Left cardiac atrium (tissue), 4 donors: ENCODE measurements at places on chromosomes 6 and 20. TPM values are rescaled to one million over a fixed set of nuclear protein-coding genes. Genes with fewer than 3 reads are reported as not detected.

GRCh38 chr6:105810105-105810921, 275.8 kb upstream of the PRDM1 start:
- DNase-seq = peak; percentile 34

DNA sequence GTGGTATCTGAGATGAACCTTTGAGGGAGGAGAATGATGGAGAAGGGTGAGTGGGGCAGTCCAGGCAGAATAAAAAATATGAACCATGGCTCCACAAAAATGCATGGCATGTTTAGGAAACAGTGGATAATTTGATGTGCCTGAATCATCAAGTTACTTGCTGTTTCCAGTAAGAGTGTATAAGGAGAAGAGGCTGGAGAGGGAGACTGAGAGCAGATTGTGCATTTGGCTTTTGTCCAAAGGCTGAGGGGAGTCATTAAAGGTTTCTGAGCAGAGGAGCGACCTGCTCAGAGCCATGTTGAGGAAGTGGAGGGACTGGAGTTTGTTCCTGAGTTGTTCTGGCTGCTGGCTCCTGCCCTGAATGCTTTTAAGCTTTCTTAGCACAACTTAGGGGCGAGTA, 6.1 kb downstream of the MMP24 start:
- DNase-seq = no peak

- DNase-seq = no peak
Measured at GRCh38 chr20:1870792-1871550, 24.2 kb upstream of the SIRPA start.

DNA sequence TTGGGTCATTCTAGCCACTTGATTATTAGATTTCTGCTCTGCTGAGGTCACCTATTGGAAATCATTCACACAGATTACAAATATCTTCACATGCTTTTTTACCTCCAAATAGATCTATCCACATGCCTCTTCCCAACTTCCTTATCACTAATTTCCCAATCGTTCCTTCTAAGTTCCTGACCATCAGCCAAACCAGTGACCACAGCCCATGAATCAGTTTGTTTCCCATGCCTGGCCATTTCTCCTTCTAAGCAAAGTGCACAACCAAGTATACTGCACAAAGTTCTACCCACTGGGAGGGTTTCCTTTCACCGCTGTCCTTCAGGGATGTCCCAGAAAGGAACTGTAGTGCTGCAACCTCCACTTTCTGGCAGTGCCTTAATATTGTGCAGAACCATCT, 140.5 kb upstream of the SYNDIG1 start:
- DNase-seq = no peak

GRCh38 chr6:18324706-18325042, 60.3 kb upstream of the DEK start:
- no peak for DNase-seq

GRCh38 chr20:39112178-39112743, 150.1 kb downstream of the DHX35 start:
- DNase-seq = peak; percentile 51

DNA sequence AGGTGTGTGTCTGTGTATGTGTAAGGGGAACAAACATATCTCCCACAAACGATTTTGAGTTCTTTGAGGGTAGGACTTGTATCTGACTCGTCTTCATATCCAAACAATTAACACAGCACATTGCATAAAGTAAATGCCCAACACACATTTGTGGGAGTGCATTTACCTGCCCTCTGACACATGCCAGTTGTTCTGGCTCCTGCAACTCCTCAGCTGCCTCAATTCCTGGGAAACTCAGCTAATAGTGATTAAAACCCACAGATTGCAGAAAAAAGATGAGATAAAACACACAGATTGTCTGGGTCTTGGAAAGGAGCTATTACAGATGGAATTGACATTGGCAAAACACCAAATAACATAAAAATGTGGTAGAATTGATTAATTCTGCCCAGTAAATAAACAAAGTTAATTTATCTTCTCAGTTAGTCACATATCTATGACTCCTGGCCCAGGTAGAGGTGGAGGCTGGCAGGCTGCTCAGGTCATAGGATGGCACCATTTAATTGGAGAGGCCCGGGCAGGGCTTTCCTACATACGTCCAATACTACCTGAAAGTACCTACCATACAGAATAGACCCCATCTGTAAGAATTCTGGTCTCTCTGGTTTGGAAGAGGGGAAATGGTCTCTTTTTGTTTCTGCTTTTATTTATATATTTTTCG, 71.5 kb upstream of the IFNGR1 start:
- DNase-seq = no peak

DNA sequence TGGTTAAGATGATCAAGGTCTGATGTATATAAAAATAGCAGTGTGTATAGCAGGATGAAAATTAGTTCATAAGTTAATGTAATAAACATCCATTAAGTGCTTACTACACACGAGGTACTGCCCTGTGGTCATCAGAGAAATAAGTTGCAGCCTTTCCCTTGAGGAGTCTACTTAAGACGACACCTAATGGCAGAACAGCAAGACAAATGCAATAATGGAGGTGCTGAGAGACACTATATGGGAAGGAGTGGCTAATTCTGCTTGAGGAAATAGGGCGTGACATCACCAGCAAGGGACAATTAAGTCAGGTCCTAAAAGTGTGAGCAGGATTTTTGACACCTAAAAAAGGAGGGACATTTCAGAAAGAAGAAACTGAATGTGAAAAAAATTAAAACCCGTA, 75.2 kb downstream of the BACH2 start:
- no peak for DNase-seq

- DNase-seq = no peak
Measured at GRCh38 chr20:10924644-10925201, 250.9 kb upstream of the JAG1 start.

- no peak for DNase-seq
Measured at GRCh38 chr6:3454273-3455010, 2.4 kb downstream of the SLC22A23 start.

DNA sequence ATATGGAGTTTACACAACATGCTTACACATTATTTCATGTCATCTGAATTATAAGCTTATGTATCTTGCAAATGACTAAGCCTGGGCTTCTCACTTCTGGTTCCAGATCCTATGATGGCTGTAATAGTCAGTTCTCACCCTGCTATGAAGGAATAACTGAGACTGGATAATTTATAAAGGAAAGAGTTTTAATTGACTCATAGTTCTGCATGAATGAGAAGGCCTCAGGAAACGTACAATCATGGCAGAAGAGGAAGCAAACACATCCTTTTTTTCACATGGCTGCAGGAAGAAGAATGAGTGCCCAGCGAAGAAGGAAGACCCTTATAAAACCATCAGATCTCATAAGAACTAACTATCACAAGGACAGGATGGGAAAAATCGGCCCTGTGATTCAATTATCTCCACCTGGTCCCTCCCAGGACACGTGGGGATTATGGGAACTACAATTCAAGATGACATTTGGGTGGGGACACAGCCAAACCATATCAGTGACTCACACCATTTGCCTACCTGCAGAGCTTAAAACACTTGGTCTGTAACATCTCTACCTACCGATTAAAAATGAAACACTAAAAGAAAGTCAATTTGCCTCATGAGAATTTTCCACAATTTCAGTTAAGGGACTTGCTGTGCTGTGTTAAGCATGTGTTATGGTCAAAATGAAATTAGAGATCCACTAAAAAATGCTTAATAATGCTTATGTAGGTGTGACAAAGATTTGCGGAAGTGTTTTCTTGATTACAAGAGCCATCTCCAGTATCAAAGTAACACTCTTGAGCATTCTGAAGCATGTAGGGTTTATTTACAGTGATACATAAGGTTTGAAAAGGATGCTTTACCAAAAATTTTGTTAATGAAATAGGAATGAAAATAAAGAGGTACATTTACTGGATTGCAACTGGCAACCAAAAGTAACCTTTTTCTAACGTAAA, 2.2 kb upstream of the RWDD1 start:
- DNase-seq = no peak

GRCh38 chr6:158043008-158043407, 61.3 kb downstream of the SYNJ2 start:
- DNase-seq = no peak

GRCh38 chr20:21228511-21228910, 74.6 kb upstream of the XRN2 start:
- DNase-seq = no peak

DNA sequence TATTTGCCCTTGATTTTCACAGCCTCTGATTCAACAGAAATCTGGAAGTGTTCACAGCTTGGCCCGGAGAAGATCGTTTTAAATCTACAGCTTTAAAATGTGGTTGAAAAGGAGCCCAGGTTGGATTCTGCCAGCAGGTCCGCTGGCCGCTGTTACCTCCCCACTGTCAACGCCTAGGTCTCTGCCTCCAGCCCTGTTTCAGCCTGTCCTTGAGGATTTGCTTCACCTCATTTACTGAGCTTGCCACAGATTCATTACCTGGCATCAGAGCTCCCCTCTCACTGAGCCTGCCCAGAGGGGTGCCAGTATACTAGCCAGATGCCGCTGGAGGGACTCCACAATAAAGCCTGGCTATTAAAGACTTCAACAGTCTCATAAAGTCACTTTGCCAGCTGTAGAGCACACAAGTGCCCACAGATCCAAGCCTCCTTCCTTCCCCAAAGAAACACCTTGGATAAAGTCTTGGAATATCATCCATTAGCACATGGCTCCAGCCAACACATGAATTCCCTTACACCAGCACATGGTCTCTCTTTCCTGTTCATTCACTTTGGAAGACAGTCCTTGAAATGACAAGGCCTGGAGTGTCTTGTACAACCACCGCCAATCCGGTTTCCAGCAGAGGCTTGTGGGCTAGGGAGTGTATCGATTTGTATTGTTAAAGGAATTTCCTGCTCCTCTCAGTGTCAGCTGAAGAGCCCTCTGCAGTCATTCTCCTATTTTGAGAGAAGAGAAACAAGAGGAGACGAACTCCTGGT, 9.5 kb upstream of the NR2E1 start:
- DNase-seq = no peak

DNA sequence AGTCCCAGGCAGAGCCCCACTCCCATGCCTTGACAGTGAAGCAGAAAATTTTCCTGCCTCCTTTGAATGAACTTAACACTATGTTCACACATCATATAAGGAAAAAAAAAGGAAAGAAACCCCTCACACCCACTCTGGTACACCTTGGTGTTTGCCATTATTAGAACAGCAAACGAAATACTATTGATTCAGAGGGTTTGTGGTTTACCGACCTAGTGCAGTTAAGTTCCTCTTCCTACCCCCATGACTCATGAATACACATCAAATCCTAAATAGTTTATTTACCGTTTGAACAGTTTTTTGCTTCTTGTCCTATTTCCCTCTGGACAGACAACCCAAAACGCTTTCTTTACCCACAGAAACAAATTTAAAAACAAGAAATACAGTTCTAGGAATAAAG, 237.7 kb downstream of the FOXA2 start:
- DNase-seq = no peak

DNA sequence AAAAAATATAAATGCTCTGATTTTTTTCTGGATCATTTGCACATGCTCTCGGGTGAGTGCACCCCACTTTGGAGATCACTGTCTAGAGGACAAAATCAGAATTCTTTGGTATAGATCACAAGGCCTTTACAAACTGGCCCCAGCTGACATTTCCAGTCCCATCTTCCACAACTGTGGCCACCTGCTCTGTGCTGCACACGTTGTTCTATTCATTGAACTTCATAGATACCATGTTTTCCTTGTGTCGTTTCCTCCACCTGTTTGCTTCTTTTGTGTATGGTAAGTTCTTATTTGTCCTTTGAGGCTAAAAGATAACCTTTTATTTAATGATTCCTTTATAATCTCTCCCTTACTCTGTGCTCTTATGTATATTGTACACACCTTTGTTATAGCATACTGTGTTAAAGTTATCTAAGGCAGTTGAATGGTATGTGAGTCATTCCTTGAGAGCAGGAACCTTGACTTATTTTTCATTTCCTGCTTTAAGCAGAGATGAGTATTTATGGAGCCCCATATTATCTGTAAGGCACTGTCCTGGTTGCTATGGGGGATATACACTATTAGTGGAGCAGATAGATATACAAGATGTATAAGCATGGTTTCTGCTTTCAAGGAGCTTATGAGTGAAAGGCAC, 12.0 kb upstream of the SLC17A5 start:
- no peak for DNase-seq

DNA sequence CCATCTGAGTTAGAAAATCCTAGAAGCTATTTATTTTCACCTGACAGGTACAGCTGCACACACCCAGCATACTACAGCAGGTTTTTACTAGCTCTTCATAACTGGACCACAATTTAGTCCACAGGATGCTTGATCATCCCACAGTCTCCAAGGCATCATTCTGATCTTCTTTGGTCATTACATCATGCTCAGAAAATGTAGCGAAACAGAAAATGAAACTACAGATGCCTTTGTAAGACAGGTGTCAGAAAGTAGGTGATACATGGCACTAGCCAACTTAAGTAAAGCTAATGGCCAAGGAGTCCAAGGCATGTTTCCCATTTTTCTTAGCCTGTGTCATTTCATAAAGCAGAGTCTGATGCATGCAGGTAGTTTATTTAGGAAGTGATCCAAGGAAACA, 102.3 kb downstream of the HTR1B start:
- no peak for DNase-seq

The FOXQ1 gene
- total RNA-seq = not detected

The SYNDIG1 gene
- 28.4 TPM for total RNA-seq

The IMPG1 gene
- total RNA-seq = not detected

The IL17A gene
- not detected for total RNA-seq

The TRIM40 gene
- not detected for total RNA-seq
